Ascending aorta (tissue), 2 donors: ENCODE measurements at places on chromosomes 7 and 10.

DNA sequence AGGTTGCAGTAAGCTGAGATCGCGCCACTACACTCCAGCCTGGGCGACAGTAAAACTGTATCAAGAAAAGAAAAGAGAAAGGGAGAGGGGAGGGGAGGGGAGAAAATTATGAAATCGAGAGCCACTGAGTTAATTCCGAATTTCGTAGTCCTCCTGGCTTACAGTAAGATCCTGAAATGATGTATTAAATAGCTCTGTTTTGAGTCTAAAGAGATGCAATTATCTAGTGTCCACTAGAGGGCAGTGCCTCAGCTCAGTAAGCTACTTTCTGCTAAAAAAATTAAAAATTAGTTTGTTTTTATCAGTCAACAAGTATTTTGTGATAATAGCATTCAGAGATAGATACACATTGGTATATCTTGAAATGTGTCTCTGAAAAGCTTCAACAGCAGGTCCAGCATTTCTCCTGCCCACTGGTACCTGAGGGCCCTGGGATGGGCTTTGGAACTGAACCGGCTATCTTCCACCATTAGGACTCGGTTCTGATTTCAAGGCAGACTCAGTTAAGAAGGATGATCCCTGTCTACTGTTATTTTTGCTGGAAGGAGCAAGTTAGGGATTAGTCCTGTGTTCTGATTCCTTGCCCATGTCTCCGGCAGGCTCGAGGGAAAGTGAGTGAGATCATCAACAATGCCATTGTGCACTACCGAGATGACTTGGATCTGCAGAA, 19.5 kb downstream of the TSPAN33 start:
- H3K4me3 ChIP-seq: no peak overlapping the region
- peaks cover 6% of the 10 kb centered on the region for H3K4me1 ChIP-seq
- no peaks in the 10 kb centered on the region for H3K36me3 ChIP-seq
- H3K27ac ChIP-seq: no peak overlapping the region

- H3K4me3 ChIP-seq: no peak overlapping the region
- no peak for DNase-seq
- peaks cover 3% of the 10 kb centered on the region for H3K4me1 ChIP-seq
- H3K36me3 ChIP-seq: no peaks in the 10 kb centered on the region
These were observed 247.9 kb upstream of the PTN start for GRCh38 chr7:137591421-137591837.

GRCh38 chr10:131049016-131049415, 262.5 kb downstream of the TCERG1L start:
- H3K4me3 ChIP-seq: no peak overlapping the region
- H3K27ac ChIP-seq: no peak overlapping the region
- no peaks in the 10 kb centered on the region for H3K27me3 ChIP-seq
- H3K4me1 ChIP-seq: no peaks in the 10 kb centered on the region
- H3K36me3 ChIP-seq: no peaks in the 10 kb centered on the region

DNA sequence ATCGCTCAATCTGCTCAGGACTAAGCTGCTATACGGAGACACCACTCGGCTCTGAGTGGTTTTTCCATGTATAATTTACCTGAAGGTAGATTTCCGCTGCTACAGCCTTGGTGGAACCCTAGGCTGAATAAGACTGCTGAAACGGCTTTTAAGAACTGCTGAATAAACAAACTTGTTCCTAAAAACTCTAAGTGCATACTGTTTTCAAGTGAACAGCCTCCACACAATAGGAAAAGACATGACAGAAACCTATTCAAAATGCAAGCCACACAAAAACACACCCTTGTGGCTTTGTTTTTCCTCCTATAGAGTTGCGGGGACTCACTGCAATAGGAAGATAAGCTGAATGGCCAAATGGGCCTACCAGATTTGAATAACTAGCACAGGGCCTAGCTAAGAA, 117.2 kb downstream of the UBE2H start:
- H3K27ac ChIP-seq: peak overlapping the region; percentile 16
- peaks cover 12% of the 10 kb centered on the region for H3K36me3 ChIP-seq
- no peak for DNase-seq
- H3K27me3 ChIP-seq: no peaks in the 10 kb centered on the region

DNA sequence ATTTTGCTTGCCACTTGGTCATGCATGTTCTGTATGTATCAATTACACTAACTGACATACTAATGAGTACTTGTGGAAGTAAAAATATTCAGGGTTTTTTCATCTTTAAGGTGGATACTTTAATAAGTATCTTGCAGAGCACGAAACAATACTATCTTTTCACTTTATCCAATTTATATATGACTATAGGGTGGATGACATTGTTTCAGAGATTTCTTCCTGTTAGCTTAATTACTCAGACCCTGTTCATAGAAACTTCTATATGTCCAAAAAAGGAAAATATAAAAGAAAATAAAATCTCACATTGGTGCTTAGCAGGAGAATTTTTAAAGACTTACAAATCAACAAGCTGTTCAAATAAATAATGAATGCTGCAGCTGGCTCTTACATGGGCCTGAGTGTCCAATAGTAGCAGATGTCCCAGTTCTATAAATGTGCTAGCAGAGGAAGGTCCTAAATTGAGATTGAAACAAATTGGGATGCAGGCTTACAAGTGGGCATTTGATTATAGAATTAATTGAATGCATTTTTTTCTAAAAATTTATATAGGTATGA, 91.5 kb upstream of the THSD7A start:
- H3K4me1 ChIP-seq: no peaks in the 10 kb centered on the region
- H3K27ac ChIP-seq: no peak overlapping the region
- no peaks in the 10 kb centered on the region for H3K27me3 ChIP-seq
- no peak for DNase-seq
- no peaks in the 10 kb centered on the region for H3K36me3 ChIP-seq
- H3K4me3 ChIP-seq: no peak overlapping the region

GRCh38 chr10:77201135-77202106, 436.2 kb downstream of the KCNMA1 start:
- no peak overlapping the region for H3K4me3 ChIP-seq
- H3K36me3 ChIP-seq: no peaks in the 10 kb centered on the region
- no peaks in the 10 kb centered on the region for H3K4me1 ChIP-seq
- peak overlapping the region; percentile 39 for H3K27ac ChIP-seq
- no peaks in the 10 kb centered on the region for H3K27me3 ChIP-seq

GRCh38 chr10:51073453-51074237, 642 bp upstream of the PRKG1 start:
- H3K27me3 ChIP-seq: no peaks in the 10 kb centered on the region
- H3K4me1 ChIP-seq: peaks cover 12% of the 10 kb centered on the region
- DNase-seq: peak; percentile 70
- H3K36me3 ChIP-seq: no peaks in the 10 kb centered on the region
- H3K4me3 ChIP-seq: peak overlapping the region; percentile 94

DNA sequence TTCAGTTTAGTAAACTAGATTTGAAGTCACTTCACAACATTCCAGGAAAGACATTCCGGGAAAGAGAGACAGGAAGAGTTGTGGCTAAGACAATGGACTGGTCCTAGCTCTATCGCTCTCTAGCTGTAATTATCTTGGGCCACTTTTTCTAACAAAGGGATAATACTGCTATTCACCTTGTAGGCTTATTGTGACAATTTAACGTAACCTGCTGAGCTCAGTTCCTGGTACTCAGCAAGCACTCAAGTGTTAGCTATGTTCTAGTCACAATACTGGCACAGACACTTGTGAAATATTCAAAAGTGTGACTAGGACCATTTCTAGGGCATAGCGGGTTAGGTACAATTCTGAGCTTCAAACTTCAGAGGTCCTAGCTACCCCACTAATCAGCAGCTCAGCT, 12.0 kb upstream of the NRCAM start:
- DNase-seq: no peak
- no peak overlapping the region for H3K27ac ChIP-seq
- H3K4me1 ChIP-seq: no peaks in the 10 kb centered on the region
- no peak overlapping the region for H3K4me3 ChIP-seq
- no peaks in the 10 kb centered on the region for H3K27me3 ChIP-seq

DNA sequence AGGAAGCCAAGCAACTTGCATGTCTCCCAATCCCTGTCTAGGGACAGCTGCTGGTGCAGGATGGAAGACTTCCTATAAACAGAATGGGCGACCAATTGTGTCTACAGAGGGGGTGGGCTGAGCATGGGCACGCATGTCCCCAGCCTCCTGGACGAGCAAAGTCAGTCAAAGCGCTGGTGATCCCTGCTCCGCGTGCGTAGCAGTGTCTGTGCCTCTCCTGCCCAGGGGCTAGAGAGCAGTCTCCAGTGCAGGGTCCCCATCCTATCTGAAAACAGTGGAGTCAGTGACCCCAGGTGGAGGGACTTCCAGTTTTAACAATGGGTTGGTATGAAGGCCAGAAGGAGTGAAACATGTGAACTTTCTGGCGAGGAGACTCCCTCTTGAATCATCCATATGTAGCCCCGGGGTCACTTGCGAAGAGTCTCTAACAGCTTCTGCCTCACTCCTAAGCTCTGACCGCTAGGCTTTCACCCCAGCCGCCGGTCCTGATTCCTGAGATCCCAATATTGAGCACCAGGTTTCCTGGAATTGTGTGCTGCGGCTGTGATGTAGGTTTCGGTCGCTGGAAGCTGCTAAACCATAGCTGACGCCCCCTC, 714 bp upstream of the CASP2 start:
- DNase-seq: no peak
- H3K4me3 ChIP-seq: peak overlapping the region; percentile 89
